DMS 273 treated with DMSO at 0.1 percent for 48 hours (cell line): ENCODE measurements at places on chromosomes 16 and 17.
A peak's percentile ranks its signal among the peaks of the same experiment; 100 is the strongest.

- no peak for DNase-seq
Measured at GRCh38 chr16:77374384-77374783, 60.5 kb downstream of the ADAMTS18 start.

- DNase-seq: peak; percentile 40
Measured at GRCh38 chr17:45812102-45812501, 28.0 kb downstream of the CRHR1 start.

- DNase-seq: no peak
Measured at GRCh38 chr16:22428654-22429053, 54.2 kb upstream of the CDR2 start.

DNA sequence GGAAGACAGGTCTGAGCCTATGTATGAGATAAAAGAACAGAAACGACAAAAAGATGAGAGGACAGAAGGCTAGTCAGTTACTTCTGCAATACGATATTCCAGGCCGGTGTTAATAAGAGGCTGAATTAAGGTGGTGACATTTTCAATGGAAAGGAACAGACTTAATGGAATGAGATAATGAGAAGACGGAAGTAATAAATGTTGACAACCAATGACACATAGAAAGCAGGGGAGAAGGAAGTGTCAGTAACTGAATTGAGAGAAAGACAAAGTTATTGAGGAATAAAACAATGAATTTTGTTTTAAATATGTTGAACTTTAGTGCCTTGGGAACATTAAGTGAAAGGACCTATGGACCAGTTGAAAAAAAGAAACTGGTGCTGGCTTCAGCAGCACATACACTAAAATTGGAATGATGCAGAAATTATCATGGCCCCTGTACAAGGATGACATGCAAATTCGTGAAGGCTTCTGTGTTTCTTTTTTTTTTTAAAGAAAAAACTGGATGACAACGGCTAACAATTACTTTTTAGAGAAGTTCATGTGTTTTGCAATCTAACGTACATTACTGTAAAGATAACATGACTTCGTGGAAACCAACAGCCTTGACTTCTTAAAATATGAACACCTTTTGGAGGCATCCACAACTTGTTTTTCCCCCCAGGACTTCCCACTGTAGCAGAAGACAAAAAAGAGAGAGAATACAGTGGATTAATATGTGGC lies 18.5 kb upstream of the CPD start:
- no peak for DNase-seq

DNA sequence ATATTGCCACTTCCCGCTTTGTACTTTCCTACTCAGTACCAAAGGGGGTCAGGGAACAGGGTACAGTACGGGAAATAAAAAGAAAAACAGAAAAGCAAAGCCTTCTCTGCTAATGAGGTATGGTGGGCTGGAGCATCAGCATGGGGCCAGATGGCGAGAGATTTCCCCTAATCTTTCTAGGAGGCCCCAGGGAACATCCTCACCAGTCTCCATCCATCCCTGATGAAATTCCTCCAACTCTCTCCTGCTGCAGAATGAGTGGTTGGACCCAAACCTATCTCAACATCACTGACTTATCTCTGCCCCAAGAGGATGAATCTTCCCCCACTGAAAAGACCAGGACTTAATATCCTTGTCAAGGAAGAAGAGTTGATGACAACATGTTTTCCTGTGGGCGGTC lies 185.6 kb downstream of the C16orf78 start:
- DNase-seq: peak; percentile 40

GRCh38 chr17:17832032-17832363 lies 4.8 kb downstream of the SREBF1 start:
- no peak for DNase-seq

- peak; percentile 75 for DNase-seq
Measured at GRCh38 chr16:85245307-85246172, 133.3 kb upstream of the CIBAR2 start.
